ENCODE measurements at places on chromosomes 7 and 10. TPM values are rescaled to one million over a fixed set of nuclear protein-coding genes. Genes with fewer than 3 reads are reported as not detected.

The NPY4R2 gene
- total RNA-seq: not detected

The FZD8 gene
- total RNA-seq: 0.21 TPM

The HNRNPA2B1 gene
- 968 TPM for total RNA-seq

The INSYN2A gene
- total RNA-seq: not detected

The OPN1SW gene
- total RNA-seq: not detected

The HGF gene
- total RNA-seq: not detected

The ASIC3 gene
- total RNA-seq: 2.7 TPM

The CLDN3 gene
- total RNA-seq: not detected

The OR2A12 gene
- total RNA-seq: not detected

The EIF3B gene
- total RNA-seq: 319 TPM

The VPS37D gene
- 0.45 TPM for total RNA-seq

The KIAA1549 gene
- 2.2 TPM for total RNA-seq

The PAX4 gene
- not detected for total RNA-seq

The NUTM2B gene
- total RNA-seq: 0.37 TPM

The REEP3 gene
- total RNA-seq: 20.7 TPM

The SLC35B4 gene
- total RNA-seq: 15.7 TPM

The GLI3 gene
- total RNA-seq: not detected

The NKX2-3 gene
- not detected for total RNA-seq

The GIMAP8 gene
- 11.9 TPM for total RNA-seq

The IGFBP3 gene
- 0.33 TPM for total RNA-seq

The HKDC1 gene
- 0.28 TPM for total RNA-seq

The SRRT gene
- total RNA-seq: 296 TPM

The SPDYE3 gene
- not detected for total RNA-seq

The HTR5A gene
- not detected for total RNA-seq

The DNAJB9 gene
- 7.9 TPM for total RNA-seq

The OR2A1 gene
- total RNA-seq: not detected

The FOXP2 gene
- not detected for total RNA-seq

The ADRA2A gene
- not detected for total RNA-seq

The NOC3L gene
- total RNA-seq: 48.9 TPM

The FZD1 gene
- 0.14 TPM for total RNA-seq

The TUBB8 gene
- total RNA-seq: not detected

The AKR1C8 gene
- not detected for total RNA-seq

The INHBA gene
- total RNA-seq: not detected

The CC2D2B gene
- total RNA-seq: not detected

The UNC5B gene
- total RNA-seq: not detected

The ABLIM1 gene
- total RNA-seq: 116 TPM

The GNB2 gene
- total RNA-seq: 202 TPM

The PRKAR2B gene
- total RNA-seq: 2.0 TPM

The OR2A5 gene
- not detected for total RNA-seq

The FAM221A gene
- total RNA-seq: 4.6 TPM

The AKR1C4 gene
- not detected for total RNA-seq

The FANK1 gene
- 0.92 TPM for total RNA-seq

The CPN1 gene
- not detected for total RNA-seq

The LRRTM3 gene
- not detected for total RNA-seq

The FAM25A gene
- not detected for total RNA-seq

The SPDYE1 gene
- not detected for total RNA-seq

The NOS3 gene
- total RNA-seq: 6.1 TPM

The KLF14 gene
- not detected for total RNA-seq

The HSPA12A gene
- 0.06 TPM for total RNA-seq

The SLC26A4 gene
- 1.2 TPM for total RNA-seq

The STEAP4 gene
- total RNA-seq: not detected

The MTERF1 gene
- 21.3 TPM for total RNA-seq

The CYP2W1 gene
- total RNA-seq: not detected

The TECTB gene
- not detected for total RNA-seq

The RTKN2 gene
- total RNA-seq: 1.2 TPM

The C10orf143 gene
- total RNA-seq: 3.3 TPM

The SRRM3 gene
- total RNA-seq: not detected

The PAPOLB gene
- 0.04 TPM for total RNA-seq

The OPALIN gene
- total RNA-seq: not detected
